Activated T-cell treated with anti-CD3 and anti-CD28 coated beads, Interleukin-2, amount 50 U/mL, for 72 hours (primary cell): ENCODE measurements at places on chromosomes 12 and 14. TPM values are rescaled to one million over a fixed set of nuclear protein-coding genes. Genes with fewer than 3 reads are reported as not detected.

The LALBA gene
- not detected for total RNA-seq

The TBC1D30 gene
- total RNA-seq, result 0.14 TPM

DNA sequence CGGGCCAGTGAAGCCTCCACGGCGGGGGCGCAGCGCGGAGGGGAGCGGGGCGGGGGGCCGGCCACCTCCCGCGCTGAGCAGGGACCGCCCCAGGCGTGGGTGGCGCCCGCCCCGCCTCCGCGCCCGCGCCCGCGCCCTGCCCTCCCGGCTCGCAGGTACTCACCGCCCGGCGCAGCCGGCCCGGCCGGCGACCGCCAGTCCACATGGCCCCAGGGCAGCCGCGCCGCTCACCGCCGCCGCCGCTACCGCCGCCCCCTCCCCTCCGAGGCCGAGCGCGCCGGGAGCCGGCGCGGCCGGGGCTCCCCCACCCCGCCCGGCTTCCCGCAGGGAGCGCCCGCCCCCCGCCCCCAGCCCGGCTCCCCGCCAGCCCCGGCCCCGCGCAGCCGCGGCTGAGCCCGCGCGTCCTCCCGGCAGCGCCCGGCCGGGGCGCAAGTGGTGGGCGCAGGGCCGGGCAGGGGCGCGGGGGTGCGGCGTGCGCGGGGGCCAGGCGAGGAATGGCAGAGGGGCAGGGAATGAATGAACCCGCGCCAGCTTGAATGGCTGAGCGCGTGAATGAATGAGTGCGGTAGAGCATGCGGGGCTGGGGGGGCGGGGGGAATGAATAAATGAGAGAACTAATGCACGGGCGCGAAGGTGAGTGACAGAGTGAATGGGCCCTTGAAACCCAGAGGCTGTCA lies at the start of gene BEGAIN:
BEGAIN (minus strand) TSS at position 332 of the 677 bp plus-strand sequence; CDS start at position 205, 127 bp downstream.
- DNase-seq, result peak; percentile 42

DNA sequence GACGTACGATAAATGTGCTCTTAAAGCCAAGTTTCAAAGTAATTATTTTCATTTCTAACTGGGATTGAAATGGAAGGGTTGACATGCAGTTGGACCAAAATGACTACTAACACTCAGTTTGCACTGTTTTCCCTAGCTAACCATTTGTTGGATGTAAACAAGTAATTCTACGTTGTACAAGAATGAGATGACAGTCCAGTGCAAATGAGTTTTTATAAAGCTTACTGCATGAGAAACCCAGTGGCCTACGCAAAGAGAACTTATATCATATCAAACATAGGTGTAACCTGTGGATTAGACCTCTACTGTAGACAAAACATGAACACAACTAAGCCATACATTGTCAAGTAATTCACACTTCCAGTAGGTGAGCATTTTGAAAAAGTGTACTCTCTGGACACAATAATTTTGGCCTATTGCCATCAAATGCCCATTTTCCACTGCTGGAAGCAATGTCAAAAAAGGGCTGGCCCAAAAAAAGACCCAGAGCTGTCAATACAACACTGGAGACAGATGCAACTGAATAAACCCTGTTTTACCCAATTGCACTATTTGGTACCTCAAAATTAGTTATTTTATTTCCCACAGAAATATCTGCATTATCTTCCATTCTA lies 12.8 kb downstream of the SLC38A2 start:
- DNase-seq, result no peak

GRCh38 chr12:52608161-52608560 lies 6.9 kb upstream of the KRT72 start:
- no peak for DNase-seq

GRCh38 chr12:117161460-117162166 lies 28.7 kb downstream of the FBXO21 start:
- no peak for DNase-seq

GRCh38 chr12:103697971-103698751 lies 111.1 kb downstream of the STAB2 start:
- DNase-seq, result no peak

DNA sequence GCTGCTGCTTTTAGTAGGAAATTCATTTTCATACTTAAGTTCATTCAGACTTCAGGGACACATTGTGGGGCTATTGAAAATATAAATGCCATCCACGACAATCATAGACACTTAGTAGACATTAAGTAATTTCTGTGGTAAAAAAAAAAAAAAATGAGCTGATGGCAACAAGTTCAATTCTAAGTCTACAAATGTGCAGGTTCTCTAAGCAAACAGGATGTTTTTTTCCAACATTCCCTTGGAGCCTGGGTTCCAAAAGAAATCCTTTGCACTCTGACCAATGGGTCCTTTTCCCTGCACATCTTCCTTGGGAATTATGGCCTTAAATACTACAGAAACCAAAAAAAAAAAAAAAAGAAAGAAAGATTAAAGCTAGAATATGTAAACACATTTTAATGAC lies 175.6 kb upstream of the HIF1A start:
- no peak for DNase-seq

GRCh38 chr12:51972849-51973273 lies 21.4 kb downstream of the ACVR1B start:
- DNase-seq, result peak; percentile 68
